Activated CD4-positive, alpha-beta T cell treated with anti-CD3 and anti-CD28 coated beads for 36 hours (primary cell): ENCODE measurements at places on chromosomes 6 and 20. TPM values are rescaled to one million over a fixed set of nuclear protein-coding genes. Genes with fewer than 3 reads are reported as not detected.

GRCh38 chr6:14925025-14925698 is 320.7 kb upstream of the JARID2 start:
- H3K27me3 ChIP-seq: no peaks in the 10 kb centered on the region
- no peaks in the 10 kb centered on the region for H3K36me3 ChIP-seq
- DNase-seq: no peak
- H3K4me3 ChIP-seq: no peak overlapping the region

GRCh38 chr6:111418971-111419693 is 63.9 kb downstream of the REV3L start:
- DNase-seq: no peak
- H3K27me3 ChIP-seq: no peaks in the 10 kb centered on the region
- H3K4me1 ChIP-seq: peaks cover 14% of the 10 kb centered on the region
- H3K4me3 ChIP-seq: no peak overlapping the region
- H3K36me3 ChIP-seq: peaks cover 2% of the 10 kb centered on the region

DNA sequence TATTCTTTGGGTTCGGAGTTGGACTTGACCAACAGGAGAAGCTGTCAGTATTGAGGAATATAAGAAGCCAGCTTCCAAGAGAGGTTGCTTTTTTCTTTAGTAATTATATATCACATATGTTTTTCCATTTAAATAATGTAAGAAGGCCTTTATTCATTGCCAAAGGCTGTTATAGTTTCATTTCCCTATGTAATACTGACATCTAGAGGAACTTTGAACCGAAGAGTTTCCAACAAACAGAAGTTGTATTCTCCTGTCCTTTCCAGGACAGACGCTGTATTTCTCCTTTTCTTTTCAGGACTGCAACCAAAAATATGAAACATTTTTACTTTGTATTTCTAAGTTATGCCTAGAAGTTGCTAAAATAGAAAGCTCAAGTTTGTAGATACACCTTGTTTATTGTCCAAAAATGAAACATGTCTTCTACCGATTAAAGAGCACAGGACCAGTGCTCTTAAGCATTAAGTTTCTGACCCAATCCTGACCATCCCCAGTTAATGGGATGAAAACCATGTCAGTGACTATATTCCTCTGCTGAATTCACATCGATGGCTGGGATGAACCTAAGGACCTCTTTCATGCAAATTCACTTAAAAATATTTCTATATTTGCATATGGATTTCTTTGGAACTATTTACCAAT is 55.1 kb downstream of the MYLK4 start:
- H3K4me3 ChIP-seq: no peak overlapping the region
- no peaks in the 10 kb centered on the region for H3K36me3 ChIP-seq
- no peak overlapping the region for H3K27ac ChIP-seq
- no peaks in the 10 kb centered on the region for H3K27me3 ChIP-seq
- H3K4me1 ChIP-seq: no peaks in the 10 kb centered on the region

DNA sequence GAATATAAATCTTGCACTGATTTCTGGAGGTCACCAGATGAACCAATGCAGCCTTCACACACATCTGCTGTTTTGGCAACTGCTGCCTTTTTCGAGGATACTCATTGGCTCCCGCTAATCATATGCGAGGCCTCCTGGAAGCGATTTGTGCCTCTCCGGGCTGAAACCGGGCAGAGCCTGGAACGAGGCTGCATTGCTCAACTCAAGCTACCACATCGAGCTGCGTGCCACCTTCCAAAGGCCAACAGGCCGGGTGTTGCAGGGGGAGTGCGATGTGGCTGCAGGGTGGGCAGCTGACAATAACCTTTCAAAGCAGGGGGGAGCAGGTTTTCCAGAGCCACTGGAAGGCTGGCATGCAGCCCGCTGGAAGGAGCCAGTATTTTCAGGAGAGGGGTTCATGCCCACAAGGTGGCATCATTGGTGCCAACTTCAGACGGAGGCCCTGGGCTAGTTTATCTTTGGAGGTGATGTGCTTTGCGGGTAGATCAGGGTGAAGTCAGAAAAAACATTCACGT is 122.6 kb upstream of the IFNGR1 start:
- peak overlapping the region; percentile 19 for H3K4me3 ChIP-seq
- H3K4me1 ChIP-seq: peaks cover 7% of the 10 kb centered on the region
- H3K27me3 ChIP-seq: peaks cover 7% of the 10 kb centered on the region
- H3K27ac ChIP-seq: no peak overlapping the region
- DNase-seq: peak; percentile 60

- H3K36me3 ChIP-seq: no peaks in the 10 kb centered on the region
- no peak for DNase-seq
- no peak overlapping the region for H3K27ac ChIP-seq
- peaks cover 26% of the 10 kb centered on the region for H3K27me3 ChIP-seq
- no peaks in the 10 kb centered on the region for H3K4me1 ChIP-seq
Measured at GRCh38 chr6:7534192-7534591, 7.3 kb upstream of the DSP start.

- peaks cover 49% of the 10 kb centered on the region for H3K36me3 ChIP-seq
- DNase-seq: no peak
- no peak overlapping the region for H3K27ac ChIP-seq
- H3K27me3 ChIP-seq: no peaks in the 10 kb centered on the region
- no peak overlapping the region for H3K4me3 ChIP-seq
Measured at GRCh38 chr6:18177286-18177965, 22.2 kb downstream of the KDM1B start.

DNA sequence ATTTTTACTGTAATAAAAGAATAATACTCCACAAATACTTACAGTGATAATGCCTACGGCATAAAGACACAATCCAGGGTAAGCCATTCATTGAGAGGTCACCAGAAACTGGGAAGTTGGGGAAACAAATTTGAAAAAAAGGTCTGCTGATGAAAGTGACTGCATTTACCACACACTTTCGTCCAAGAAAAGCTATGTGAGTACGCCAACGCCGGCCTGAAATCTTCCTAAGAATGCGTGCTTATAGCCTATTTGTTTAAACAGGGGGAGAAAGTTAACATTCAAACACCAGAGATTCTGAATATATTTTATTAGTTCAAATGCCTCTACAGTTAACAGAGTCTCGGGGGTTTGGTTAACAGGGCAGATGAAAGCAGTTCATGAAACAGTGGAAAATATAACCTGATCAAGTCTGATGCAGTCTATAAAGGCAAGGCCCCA is 657 bp upstream of the LTV1 start:
- peaks cover 33% of the 10 kb centered on the region for H3K4me1 ChIP-seq
- H3K27ac ChIP-seq: peak overlapping the region; percentile 96
- H3K36me3 ChIP-seq: peaks cover 33% of the 10 kb centered on the region
- H3K27me3 ChIP-seq: no peaks in the 10 kb centered on the region

- no peaks in the 10 kb centered on the region for H3K36me3 ChIP-seq
- no peak for DNase-seq
- peak overlapping the region; percentile 67 for H3K4me3 ChIP-seq
- H3K27me3 ChIP-seq: peaks cover 34% of the 10 kb centered on the region
Measured at GRCh38 chr6:46652232-46652602, 401 bp downstream of the CYP39A1 start.

GRCh38 chr20:51319522-51319921 is 223.0 kb downstream of the NFATC2 start:
- H3K27me3 ChIP-seq: no peaks in the 10 kb centered on the region
- no peaks in the 10 kb centered on the region for H3K4me1 ChIP-seq
- no peak overlapping the region for H3K27ac ChIP-seq

DNA sequence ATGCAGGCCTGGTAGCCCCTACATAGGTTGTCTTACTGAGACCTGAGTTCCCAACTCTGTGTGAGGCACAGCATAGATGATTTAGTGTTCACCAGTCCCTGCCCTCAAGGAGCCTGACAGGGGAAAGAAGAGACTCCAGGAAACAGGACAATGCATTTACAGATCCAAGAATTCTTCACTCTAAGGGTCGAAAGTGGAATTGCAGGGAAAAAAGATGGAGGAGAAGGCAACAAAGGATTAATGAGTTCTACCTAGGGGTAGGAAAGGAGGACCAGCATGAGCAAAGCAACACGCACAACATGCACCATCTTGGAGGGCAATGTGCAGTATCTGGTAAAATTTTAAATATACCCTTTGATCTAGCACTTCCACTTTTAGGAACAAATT is 5.9 kb downstream of the SPAG4 start:
- H3K27me3 ChIP-seq: peaks cover 2% of the 10 kb centered on the region
- H3K27ac ChIP-seq: no peak overlapping the region
- DNase-seq: no peak
- peaks cover 17% of the 10 kb centered on the region for H3K36me3 ChIP-seq
- no peak overlapping the region for H3K4me3 ChIP-seq
- peaks cover 39% of the 10 kb centered on the region for H3K4me1 ChIP-seq

DNA sequence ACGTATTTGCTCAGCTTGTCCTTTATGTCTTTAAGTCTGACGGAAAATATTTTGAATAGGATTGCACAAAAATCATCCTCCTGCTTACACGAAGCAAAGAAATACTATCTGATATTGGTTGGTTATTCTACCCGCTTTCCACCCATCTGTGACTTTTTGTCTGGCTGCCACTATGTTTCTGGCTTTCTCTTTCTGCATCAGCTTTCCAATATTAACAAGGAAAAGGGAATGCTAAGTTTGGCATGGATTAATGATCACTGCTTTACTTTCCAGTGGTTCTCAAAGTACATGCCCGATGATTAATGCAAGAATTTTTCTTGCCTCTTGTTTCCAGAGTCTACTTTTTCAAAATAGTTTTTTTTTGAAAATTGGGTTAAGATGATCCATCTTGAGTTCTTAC is 57.0 kb downstream of the RNF144B start:
- no peak for DNase-seq
- peaks cover 1% of the 10 kb centered on the region for H3K36me3 ChIP-seq
- no peak overlapping the region for H3K4me3 ChIP-seq

DNA sequence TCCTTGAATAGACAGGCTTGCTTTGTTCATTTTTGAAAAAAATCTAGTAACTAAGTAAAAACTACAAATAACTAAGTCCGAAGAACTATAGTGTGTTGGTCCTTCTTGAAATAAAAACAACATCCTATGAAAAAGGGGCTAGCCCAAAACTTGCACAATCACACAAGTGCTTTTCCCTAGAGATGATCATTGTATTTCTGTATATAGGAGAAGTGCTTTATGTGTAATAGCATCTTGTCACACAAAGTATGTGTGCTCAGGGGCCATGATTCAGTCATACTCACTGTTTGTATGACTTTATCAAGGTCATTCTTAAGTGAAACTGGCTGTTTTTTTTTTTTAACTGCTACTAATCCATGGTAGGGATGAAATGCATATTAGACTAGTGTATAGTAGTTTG is 179.8 kb downstream of the DTNBP1 start:
- H3K27ac ChIP-seq: no peak overlapping the region
- peaks cover 57% of the 10 kb centered on the region for H3K4me1 ChIP-seq
- no peak for DNase-seq
- H3K36me3 ChIP-seq: peaks cover 30% of the 10 kb centered on the region

GRCh38 chr6:75368151-75368779 is 83.7 kb upstream of the TMEM30A start:
- no peak overlapping the region for H3K27ac ChIP-seq
- peak; percentile 22 for DNase-seq
- no peak overlapping the region for H3K4me3 ChIP-seq
- H3K36me3 ChIP-seq: no peaks in the 10 kb centered on the region
- peaks cover 5% of the 10 kb centered on the region for H3K27me3 ChIP-seq

GRCh38 chr20:49589747-49590146 is 21.8 kb upstream of the PTGIS start:
- H3K27ac ChIP-seq: peak overlapping the region; percentile 97
- peaks cover 6% of the 10 kb centered on the region for H3K36me3 ChIP-seq
- H3K4me1 ChIP-seq: peaks cover 55% of the 10 kb centered on the region

- no peaks in the 10 kb centered on the region for H3K36me3 ChIP-seq
- DNase-seq: no peak
- H3K27ac ChIP-seq: no peak overlapping the region
- no peaks in the 10 kb centered on the region for H3K27me3 ChIP-seq
Measured at GRCh38 chr6:165184192-165184979, 125.0 kb downstream of the C6orf118 start.

- H3K4me3 ChIP-seq: no peak overlapping the region
- no peak overlapping the region for H3K27ac ChIP-seq
- H3K36me3 ChIP-seq: no peaks in the 10 kb centered on the region
Measured at GRCh38 chr6:88984606-88985005, 21.2 kb upstream of the RNGTT start.

- no peaks in the 10 kb centered on the region for H3K36me3 ChIP-seq
- no peak overlapping the region for H3K4me3 ChIP-seq
- DNase-seq: no peak
- H3K4me1 ChIP-seq: no peaks in the 10 kb centered on the region
- H3K27ac ChIP-seq: no peak overlapping the region
- H3K27me3 ChIP-seq: no peaks in the 10 kb centered on the region
Measured at GRCh38 chr20:61875221-61875885, 190.3 kb downstream of the TAF4 start.

DNA sequence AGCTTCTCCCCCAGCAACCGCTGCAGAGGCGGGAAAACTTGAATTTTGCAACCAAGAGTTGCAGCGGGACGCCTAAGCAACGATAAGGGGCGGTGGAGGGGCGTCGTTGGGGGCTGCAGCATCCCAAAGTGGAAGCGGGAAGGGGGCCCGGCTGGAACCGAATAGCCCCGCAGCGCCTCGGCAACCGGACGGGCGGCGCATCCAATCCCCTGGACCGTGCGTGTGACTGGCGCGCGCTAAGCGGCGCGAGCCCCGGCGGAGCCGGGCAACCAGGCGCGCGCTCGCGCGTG is 670 bp upstream of the PARD6B start:
- peaks cover 43% of the 10 kb centered on the region for H3K4me1 ChIP-seq
- H3K36me3 ChIP-seq: no peaks in the 10 kb centered on the region
- H3K27ac ChIP-seq: peak overlapping the region; percentile 60
- peak overlapping the region; percentile 85 for H3K4me3 ChIP-seq

DNA sequence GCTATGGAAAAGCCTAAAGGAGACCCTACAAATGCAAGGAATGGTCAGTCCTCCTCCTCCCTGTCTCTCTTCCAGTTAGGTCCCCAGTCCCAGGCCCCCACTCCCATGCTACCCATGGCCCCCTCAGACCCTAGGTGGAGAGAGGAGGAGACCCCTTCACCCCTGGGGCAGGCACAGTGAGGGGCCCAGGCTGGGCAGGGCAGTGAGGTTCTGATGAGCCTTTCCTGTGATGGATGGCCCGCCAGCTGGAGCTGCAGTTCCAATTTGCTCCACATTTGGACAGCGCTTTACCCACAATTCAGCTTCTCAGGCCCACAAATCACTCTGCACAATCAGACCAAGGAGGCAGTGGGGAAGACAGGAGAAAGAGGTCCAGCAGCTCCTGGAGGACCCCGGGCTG is 37.3 kb upstream of the MLN start:
- H3K4me3 ChIP-seq: no peak overlapping the region
- H3K27me3 ChIP-seq: no peaks in the 10 kb centered on the region
- H3K36me3 ChIP-seq: no peaks in the 10 kb centered on the region
- no peak overlapping the region for H3K27ac ChIP-seq

Gene OR2H2
- not detected for total RNA-seq

Gene FKBP5
- total RNA-seq: 141 TPM

Gene FAM83C
- total RNA-seq: not detected

Gene SLC17A9
- 16.5 TPM for total RNA-seq

Gene EGFL8
- 9.1 TPM for total RNA-seq

Gene SLC39A7
- 41.8 TPM for total RNA-seq

Gene TRDN
- not detected for total RNA-seq

Gene SIRPD
- not detected for total RNA-seq

Gene ZNF341
- 6.1 TPM for total RNA-seq

Gene PKIG
- 4.5 TPM for total RNA-seq
